ENCODE measurements at places on chromosomes 12 and 14. TPM values are rescaled to one million over a fixed set of nuclear protein-coding genes. Genes with fewer than 3 reads are reported as not detected.

KRT7 gene
- total RNA-seq = 3.3 TPM

ADCY6 gene
- 24.5 TPM for total RNA-seq

YBX3 gene
- 493 TPM for total RNA-seq

TRIM9 gene
- 8.5 TPM for total RNA-seq

SLC6A15 gene
- 1.7 TPM for total RNA-seq

SERPINA10 gene
- not detected for total RNA-seq

LUM gene
- 8.3 TPM for total RNA-seq

DNA sequence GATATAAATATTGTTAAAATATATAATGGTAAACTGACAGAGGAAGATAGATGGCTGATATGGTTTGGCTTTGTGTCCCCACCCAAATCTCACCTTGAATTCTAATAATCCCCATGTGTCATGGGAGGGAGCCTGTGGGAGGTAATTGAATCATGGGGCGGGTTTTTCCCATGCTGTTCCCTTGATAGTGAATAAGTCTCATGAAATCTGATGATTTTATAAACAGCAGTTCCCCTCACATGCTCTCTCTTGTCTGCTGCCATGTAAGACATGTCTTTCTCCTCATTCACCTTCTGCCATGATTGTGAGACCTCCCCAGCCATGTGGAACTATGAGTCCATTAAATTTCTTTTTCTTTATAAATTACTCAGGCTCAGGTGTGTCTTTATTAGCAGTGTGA lies 46.3 kb downstream of the PTCSC3 start:
- no peak for DNase-seq

DNA sequence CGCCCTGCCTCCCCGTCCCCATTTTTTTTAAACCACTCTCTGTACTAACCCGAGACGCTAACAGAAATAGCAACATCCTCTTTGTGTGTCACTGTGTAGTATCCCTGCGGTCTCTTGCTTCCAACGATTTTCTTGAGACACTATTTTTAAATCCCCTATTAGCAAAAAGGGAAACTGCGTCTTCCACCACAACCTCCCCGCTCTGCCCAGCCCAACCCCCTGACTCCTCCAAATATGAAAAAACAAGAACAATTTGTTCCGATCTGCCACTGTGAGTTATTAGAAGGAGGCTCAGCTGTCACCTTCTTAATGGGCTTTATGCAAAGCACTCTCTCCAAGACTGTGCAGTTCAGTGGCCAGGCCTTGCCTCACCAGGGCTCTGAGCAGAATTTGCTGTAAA lies 76.3 kb downstream of the MAP1LC3B2 start:
- DNase-seq = peak; percentile 25

GRCh38 chr12:43004908-43005307 lies 415.4 kb upstream of the PRICKLE1 start:
- no peak for DNase-seq

DNA sequence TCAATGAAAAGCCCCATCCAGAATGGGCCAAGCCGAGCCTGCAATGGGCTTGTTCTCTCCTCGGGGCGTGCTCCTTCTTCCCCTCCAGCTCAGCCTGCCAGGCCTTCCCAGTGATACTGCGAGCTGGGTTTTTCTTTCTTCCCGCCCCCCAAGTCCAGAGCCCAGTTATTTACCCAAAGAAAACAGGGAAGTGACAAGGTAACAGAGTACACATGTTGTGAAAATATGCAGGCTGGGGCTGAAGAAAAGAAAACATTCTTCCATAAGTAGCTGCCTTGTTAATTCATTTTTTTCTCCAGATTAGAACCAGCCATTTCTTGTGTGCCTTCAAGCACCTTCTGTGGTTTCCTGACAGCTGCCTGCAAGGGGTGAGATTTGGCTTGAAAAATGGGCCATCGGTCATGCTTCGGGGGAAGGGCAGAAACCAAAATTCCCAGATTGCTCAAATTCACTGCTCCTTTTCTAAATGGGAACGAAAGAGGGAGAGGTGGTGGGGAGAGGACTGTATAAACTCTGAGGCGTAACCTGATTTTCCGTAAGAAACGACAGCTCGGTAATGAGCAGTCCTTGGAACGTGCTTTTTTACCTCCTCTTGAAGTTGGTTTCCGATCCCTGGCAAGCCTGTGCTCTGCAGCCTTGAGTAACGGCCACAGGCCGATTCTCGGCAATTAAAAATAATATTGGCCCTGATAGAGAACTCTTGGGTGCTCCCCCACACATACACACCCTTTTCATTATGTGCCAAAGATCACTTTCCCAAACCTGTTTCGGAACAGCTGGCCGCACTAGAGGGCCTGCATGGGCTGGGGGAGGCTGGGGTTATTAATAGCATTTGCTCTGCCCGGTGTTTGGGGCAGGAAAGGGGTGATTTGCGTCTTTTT lies 229.4 kb downstream of the ZFP36L1 start:
- DNase-seq = peak; percentile 65

DNA sequence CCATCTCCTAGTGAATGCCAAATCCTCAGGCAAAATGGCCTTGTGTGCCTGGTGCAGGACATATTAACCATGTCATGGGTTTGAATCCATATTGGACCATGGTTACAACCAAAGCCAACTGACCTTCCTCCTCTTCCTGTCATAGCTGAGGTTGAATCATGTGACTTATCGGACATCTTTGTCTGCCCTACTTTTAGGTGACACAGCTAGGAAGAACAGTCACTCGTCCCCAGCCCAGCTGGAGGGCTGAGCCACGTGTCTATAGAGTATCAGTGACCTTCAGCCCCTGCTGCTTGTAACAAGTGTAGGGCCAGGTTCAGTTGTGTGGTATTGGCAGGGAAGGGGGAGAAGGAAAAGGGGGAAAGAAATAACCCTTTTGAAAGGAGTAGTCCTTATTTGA lies 225.2 kb downstream of the KTN1 start:
- DNase-seq = peak; percentile 44

DNA sequence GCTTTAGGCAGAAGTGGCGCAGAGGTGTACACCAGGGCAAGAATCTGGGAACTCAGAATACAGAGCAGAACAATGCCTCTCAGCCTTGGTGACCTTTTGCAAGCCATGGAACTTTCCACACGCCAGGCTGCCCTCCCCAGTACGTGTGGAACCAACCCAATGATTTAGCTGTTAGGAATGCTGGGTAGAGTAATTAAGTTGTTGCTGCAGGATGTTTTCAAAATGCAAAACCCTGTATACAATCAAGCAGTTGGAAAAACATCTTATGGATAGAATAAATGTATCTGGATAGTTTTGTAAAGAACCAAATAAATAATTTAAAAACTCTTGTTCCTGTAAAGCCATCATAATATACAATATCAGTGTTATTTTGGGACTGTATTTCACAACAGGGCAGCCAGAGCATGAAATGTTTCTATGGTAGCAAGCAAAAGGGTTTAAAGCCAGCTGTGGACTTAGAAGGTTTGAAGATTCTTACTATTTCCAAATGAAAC lies 19.4 kb downstream of the PPP1R36 start:
- peak; percentile 45 for DNase-seq

GRCh38 chr12:6909421-6910145 lies 4.8 kb upstream of the ENO2 start:
- DNase-seq = no peak

GRCh38 chr12:112275207-112275606 lies 107.0 kb downstream of the HECTD4 start:
- DNase-seq = no peak

GRCh38 chr14:77804592-77804991 lies 4.7 kb downstream of the ADCK1 start:
- peak; percentile 19 for DNase-seq

DNA sequence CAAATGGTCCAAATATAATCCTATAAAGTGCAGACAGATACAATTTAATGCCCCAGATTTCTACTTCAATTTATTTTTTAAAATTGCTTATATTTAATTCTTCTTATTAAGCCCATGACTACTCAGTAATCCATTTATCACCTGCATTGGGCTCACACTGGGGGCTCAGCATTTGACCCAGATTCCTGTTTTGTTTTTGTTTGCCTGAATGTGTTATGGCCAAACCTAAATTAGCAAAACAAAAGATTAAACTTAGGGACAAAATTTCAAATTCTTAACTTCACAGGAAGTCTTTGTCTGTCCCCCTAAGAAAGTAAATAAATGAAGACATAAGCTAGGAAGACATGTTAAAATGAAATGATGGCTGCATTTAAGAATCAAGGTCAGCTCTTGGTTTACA lies 322.3 kb downstream of the RMST start:
- no peak for DNase-seq

DNA sequence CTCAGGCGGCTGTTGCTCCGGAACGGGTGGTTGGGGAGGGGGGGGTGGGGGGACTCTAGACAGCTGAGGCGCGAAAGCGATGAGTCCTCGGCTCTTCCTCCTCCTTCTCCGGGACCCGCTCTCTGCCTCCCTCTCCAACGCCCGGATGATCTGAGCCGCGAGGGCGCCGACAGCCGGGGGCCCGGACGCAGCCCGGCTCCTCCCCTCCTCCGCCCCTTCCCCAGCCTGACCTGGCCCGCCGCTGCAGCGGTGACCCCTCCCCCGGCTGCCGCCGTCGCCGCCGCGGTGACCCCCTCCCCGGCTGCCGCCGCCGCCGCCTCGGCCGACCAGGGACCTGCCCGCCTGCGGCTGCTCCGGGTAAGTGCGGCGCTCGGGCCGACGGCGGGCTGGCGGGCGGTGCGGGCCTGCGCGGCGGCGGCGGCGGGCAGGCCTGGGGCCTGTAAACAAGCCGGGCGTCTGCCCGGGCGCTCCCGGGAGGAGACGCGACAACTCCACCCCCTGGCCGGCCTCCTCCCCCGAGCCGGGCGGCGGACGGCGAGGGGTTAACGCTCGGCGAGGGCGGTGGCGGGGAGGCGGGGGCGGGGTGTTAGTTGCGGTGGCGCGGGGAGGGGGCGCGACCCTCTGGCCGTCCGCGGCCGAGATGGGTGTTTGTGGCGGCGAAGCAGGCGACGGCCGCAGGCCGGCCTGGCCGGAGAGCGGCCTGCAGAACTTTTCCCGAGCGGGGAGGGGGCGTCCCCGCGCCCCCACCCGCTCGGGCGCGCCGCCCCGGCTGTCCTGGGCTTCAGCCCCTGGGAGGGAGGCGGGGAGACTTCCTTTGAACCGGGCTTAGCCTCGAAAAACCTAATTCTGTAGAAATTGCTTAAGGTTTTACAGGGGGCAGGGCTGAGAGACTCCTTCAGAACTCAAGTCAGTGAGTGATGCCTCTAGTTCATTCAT lies 568 bp downstream of the PPM1A start:
- peak; percentile 62 for DNase-seq

DNA sequence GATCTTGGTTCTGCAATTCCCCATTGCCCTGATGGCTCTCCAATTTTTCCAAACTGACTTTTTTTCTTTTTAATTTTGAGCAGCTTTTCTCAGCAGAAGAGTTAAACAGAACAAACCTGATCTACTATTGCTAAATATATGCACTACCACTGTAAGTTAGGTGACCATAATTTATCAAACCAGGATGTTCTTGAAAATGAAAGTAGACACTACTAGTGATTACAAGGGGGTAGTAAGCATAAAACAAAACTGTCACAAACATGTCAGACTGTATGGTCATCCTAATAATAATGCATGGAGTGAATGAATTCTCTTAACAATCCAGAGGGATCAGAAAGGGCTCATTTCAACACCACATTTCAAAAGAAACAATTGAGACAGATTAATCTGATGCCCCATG lies 183.0 kb upstream of the FOXN3 start:
- DNase-seq = no peak

DNA sequence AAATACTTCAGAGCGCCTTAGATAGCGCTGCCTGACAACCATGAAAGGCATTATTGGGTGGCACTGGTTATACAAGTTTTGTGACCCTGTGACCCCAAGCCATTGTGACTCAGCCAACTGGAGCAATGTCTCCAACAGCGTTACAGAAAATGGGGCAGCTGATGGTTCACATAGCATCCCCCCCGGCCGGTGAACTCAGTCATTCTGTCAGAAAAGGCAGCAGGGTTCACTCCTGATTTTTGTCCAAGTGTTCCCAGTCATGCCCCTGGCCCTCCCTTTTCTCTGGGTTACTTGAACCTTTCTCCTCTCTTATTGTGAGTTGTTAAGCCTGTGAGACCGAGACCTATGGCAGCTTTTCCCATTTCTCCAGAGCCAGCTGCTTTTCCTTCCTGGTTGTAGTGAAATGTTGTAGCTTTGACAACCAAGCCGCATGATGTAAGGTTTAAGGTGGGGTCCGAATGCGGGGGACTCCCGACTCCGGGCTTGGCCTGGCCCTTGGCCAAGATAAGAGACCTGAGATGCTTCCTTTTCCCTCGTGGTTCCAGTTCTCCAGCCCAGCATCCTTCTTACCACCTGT lies 22.0 kb downstream of the CD9 start:
- no peak for DNase-seq
